ENCODE measurements at places on chromosomes 5 and 9.

DNA sequence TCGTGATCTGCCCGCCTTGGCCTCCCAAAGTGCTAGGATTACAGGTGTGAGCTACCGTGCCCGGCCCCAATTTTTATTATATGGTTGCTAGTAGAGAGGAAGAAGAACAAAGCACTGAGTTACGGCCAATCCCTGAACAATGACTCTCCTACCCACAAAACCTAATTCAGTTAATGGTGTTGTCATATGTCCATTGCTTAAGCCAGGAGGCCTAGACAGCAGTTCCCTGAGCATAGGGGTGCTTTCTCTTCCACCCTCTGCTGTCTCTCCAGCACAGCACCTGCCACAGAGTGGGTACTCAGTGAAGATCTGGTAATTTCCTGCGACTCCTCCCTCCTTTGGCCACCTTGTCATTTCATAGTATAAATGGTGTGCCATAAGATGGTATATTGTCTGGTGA is 21.4 kb upstream of the LTC4S start:
- no peak for DNase-seq

- DNase-seq = no peak
These were observed 2.1 kb downstream of the MGAT4B start for GRCh38 chr5:179804555-179804947.

GRCh38 chr5:94209774-94210355 is 408.5 kb downstream of the KIAA0825 start:
- DNase-seq = no peak

GRCh38 chr9:8890695-8891094 is 1091.1 kb upstream of the DMAC1 start:
- DNase-seq = no peak

- no peak for DNase-seq
These were observed 181.6 kb downstream of the CD180 start for GRCh38 chr5:67014957-67015400.

DNA sequence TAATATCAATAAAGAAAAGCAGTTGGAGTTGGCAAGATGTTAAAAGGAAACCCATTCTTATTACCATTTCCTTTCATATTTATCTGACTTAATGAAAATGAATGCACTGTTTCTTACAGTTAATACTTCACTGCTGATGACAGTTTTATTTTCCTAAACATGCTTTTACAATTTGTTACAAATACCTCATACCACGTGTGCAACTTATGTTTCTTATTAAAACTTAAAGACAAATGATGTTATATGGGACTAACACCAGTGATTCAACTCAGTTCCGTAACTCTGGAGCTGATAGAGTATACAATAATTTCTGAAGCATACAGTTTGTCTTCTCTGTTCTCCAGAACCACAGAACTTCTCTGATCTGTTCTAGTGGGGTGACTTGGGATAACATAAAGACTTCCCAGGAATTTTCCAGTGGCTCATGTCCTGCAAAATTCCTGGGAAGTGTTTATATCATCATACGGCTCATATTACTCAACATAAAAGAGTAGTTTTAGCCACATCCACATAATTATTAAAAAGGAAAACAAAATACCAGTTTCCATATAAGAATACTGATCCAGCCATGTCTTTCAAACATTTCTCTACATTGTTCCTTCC is 1259.0 kb upstream of the C9orf72 start:
- peak; percentile 14 for DNase-seq

DNA sequence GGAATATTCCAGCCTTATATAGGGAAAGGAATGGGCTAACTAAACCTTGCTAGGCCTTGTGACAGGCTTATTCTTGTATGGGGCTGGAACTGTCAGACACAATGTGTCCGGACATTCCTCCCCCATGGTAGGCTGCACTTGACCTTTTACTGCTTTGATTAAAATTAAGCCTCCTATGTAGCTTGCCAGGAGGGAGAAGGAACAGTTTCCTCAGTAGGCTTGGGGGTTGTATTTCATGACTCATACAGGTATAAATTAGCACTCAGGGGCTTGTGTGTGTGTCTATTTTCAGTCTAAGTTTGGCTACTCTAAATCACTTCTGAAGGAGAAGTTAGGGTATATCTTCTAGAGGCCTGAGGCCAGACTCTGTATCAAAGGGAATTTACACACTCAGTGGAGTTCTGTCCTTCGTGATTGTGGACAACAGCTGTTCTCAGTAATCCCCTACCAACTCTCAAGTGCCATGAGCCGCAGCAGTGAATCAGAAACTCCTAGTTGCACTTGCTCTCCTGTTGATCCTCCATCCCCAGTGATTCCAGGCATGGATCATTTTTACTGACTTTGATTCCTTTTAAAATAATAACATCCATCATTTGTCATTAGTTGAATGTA is 16.4 kb downstream of the ADAMTS16 start:
- no peak for DNase-seq

GRCh38 chr5:393846-394275 is 49.1 kb upstream of the EXOC3 start:
- no peak for DNase-seq

GRCh38 chr9:69421908-69422801 is 97.1 kb downstream of the ENTREP1 start:
- peak; percentile 44 for DNase-seq

GRCh38 chr9:122276096-122276495 is 11.4 kb downstream of the MRRF start:
- DNase-seq = no peak

DNA sequence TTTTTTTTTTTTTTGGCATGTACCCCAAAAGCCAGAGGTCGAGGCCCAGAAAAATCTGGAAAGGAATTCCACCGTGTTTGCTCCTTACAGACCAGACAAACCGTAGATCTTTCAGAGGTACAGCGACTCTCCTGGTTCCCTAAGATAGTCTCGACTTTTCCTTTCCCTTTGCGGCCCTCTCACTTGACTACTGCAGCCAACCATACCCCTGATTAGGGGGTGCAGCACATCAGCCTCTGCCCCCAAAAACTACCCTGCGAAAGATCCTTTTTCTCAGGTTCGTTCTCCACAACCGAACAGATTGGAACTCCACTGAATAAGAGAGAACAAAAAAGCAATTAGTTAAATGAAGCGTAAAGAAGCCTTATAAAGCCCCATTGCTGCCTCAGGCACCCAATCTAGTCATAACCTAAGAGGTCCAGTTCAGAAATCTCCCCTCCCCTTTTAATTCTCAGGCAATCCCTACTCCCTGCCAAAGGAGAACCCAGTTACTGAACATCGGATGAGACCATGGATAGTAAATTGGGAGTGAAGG is 379 bp upstream of the TICAM2 start:
- no peak for DNase-seq

- DNase-seq = peak; percentile 6
These were observed 148.0 kb downstream of the RORB start for GRCh38 chr9:74645007-74645639.

DNA sequence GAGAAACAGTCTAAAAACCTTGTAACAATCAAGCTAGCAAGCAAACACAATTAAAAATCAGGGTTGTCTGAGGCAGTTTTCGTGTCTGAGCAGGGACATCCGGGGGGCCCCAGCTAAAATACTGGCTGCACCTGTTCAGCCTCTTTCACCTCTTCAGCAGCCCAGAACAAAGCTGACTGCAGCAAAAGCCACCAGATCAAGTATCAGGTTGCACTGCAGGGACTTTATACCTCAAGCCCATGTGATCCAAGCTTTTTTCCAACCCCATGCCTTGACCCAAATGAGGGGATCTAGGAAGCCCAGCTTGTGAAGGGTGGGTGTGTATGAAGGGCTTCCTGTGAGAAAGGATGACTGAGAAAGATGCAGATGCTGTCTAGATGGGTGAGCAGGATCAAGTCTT is 133.4 kb downstream of the SEMA6A start:
- no peak for DNase-seq
